ENCODE measurements at places on chromosomes 3 and 15.
A peak's percentile ranks its signal among the peaks of the same experiment; 100 is the strongest.

DNA sequence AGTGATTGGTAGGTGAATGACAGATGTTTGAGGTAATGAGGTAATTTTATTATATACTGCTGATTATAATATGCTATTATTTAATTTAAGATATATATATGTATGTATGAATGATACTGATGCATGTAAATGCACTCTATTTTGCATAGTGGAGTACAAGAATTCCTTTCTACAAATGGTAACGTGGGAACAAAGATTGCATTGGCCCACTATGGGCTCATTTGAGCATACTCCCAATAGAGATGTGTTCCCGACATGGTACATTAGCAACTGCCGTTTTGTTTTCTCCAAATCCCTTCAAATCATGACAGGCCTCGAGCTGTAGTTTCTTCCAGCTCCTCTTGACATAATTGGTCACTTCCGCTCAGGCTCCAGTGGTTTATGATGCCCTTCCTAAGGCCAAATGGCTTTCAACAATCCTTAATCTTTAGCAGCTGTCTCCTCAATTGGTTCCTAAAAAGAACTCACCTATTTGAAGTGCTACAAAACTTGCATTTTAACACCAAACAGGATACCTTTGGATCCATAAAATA, 266.1 kb downstream of the ADAMTSL3 start:
- no peak for DNase-seq

GRCh38 chr3:172622916-172623700, 87.8 kb downstream of the NCEH1 start:
- peak; percentile 8 for DNase-seq

GRCh38 chr3:168156479-168156878, 60.8 kb upstream of the GOLIM4 start:
- DNase-seq: no peak

DNA sequence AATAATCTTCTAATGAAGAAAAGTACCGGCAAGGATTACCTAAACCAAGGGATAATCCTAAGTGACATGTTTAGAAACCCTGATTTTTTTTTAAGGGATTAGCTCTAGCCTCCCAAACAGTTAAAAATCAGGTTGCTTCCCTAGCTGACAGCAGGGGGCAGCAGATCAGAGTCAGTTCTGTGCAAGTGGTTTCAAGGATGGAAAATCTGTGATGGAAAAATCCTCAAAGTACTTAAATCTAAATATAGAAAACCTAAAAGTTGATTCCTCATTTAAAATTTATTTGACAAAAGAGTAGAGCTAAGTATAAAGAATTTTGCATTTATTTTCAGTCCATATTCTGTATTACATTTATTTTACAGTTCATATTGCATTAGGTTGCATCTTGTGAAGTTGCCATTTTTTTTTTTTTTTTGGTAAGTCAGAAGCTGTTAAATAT, 107.6 kb downstream of the PEX5L start:
- peak; percentile 13 for DNase-seq

GRCh38 chr15:55403531-55403930, 4.6 kb downstream of the CCPG1 start:
- no peak for DNase-seq

- no peak for DNase-seq
Measured at GRCh38 chr3:187913617-187914033, 168.4 kb upstream of the BCL6 start.

DNA sequence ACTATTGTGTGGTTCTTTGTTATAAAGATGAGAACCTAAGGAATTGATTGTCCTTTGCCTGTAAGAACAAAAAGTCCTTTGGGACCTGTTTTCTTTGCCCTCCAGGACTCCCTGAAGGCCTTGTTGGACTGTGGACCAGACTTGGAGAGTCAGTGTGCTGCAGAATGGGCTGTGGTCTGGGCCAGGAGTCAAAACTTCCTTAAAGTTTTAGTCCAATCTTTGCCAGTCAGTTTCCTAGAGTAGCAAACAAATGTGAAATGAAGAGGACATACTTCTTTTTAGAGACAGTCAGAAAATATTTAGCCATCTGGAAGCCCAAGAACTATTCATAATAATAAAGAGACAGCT, 45.4 kb downstream of the PDE8A start:
- no peak for DNase-seq

- DNase-seq: peak; percentile 67
Measured at GRCh38 chr3:51974963-51975851, at the start of gene ABHD14A. TSS of gene ABHD14A (plus strand) at chr3:51975064. CDS start at chr3:51975136, 72 bp downstream.

DNA sequence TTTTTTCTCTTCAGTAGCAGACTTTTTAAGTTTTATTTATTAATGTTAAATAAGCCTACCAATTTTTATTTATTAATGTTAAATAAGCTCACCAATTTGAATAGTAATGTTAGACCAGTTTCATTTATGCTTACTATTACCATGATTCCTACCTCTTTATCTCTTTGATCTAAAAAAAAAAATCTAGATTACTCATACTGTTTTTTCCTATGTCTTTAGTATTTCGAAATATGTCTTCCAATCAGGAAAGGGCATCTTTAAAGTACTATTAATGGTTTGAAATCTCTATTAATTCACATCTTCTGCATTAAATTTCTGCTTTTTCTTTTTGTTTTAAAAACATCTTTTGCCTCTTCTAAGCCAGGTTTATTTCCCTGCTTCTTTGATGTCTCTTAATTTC, 27.5 kb upstream of the MAPKBP1 start:
- no peak for DNase-seq

GRCh38 chr3:120203621-120204020, 81.4 kb downstream of the GPR156 start:
- no peak for DNase-seq

- DNase-seq: no peak
Measured at GRCh38 chr3:134406331-134407238, 32.3 kb upstream of the AMOTL2 start.

GRCh38 chr3:166263460-166263859, 426.2 kb upstream of the BCHE start:
- DNase-seq: no peak

DNA sequence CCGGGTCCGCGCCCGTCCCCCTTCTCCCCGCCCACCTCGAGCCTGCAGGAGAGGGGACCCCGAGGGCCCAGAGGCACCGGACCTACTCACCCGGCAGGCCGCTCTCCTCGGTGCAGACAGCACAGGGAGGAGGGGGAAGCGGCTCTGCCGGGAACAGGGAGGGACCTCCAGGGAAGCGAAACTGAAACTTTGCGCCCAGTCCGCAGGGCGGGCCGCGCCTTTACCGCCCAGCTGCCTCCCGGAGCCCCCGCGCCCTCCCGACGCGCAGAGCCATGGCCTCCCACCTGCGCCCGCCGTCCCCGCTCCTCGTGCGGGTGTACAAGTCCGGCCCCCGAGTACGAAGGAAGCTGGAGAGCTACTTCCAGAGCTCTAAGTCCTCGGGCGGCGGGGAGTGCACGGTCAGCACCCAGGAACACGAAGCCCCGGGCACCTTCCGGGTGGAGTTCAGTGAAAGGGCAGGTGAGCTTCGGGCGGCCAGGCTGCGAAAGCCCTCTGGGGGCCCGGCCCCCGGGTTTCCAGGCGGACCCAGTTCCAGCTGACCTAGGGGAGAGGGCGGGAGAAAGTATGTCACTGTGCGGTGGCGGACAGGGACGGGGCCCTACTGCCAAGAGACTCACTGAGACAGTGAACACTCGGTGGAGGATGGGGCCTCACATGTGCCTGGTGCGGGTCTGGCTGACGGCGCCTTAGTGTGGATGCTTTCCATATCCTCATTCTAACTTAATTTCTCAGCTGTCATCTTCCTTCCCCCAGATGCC, at the start of the genes DTX3L and PARP9:
TSS of gene DTX3L (plus strand) at position 184 of the 758 bp plus-strand sequence. CDS start at position 273, 89 bp downstream.
TSS of gene PARP9 (minus strand) at position 146 of the 758 bp plus-strand sequence. CDS start 4,680 bp downstream, outside the sequence.
- peak; percentile 86 for DNase-seq

- no peak for DNase-seq
Measured at GRCh38 chr3:58044691-58045483, 36.7 kb downstream of the FLNB start.

DNA sequence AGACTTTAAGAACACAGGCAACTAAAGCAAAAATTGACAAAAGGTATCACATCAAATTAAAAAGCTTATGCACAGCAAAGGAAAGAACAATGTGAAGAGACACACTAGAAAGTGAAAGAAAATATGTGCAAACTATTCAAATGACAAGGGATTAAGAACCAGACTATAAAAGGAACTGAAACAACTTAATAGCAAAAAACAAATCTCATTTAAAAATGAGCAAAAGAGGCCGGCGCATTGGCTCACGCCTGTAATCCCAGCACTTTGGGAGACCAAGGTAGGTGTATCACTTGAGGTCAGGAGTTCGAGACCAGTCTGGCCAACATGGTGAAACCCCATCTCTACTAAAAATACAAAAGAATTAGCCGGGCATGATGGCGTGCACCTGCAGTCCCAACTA, 14.4 kb downstream of the NGLY1 start:
- no peak for DNase-seq

- no peak for DNase-seq
Measured at GRCh38 chr15:77742570-77742969, 109.9 kb upstream of the LINGO1 start.

DNA sequence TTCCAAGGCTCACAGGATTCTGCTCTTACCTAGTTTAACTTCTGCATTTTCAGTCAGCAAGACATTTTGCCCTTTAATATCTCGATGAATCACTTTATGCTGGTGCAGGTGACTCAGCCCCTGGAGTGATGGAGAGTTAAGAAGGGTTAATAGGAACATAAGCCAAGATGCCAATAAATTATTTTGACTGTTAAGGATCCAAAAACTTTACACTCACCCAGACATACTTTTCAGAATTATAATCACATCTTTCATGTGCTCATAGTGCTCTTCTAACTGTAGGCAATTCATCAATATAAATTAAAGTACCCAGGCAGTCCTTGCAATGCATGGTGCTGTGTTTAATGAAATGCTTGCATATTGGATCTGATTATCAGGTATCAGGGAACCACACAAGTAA, 164.1 kb upstream of the SLC2A2 start:
- no peak for DNase-seq

DNA sequence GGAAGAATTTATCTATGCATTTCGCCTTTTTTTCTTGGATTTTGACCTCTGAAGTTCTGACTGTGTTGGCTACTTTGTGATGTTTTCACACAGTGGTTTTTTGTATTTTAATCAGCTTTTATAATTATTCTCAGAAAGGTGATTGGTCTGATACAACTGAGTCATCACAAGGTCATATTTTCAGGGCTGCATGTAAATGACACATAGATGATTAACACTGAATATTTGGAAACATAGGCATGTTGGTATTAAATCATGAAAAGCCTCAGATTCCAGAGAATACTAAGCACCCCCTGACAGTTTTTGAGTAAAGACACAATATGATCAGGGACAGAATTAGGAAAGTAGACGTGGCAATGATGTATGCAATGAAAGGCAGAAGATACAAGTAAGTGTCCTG, 175.5 kb upstream of the SLCO3A1 start:
- DNase-seq: no peak

GRCh38 chr3:116591236-116591635, 118.3 kb upstream of the TUSC7 start:
- no peak for DNase-seq

- peak; percentile 29 for DNase-seq
Measured at GRCh38 chr15:41483115-41483514, 10.6 kb upstream of the ITPKA start.

DNA sequence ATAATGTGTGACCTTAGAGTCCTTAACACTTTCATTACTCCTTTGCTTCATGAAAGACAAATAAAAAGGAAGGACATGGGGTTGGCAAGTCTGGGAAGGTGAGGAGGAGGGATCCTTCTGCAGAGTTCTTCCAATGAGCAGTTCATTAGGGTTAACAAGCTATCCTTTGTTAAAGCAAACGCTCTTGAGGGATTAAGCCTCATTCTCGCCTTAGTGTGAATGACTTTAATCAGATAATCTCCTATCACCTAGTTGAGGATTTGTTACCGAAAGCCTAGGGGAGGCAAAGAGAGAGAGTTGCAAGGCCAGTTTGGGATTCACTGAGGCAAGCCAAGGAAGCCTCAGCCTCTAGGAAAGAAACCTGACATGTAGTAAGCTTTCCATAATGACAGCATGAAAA, 7.4 kb upstream of the MBNL1 start:
- DNase-seq: no peak

DNA sequence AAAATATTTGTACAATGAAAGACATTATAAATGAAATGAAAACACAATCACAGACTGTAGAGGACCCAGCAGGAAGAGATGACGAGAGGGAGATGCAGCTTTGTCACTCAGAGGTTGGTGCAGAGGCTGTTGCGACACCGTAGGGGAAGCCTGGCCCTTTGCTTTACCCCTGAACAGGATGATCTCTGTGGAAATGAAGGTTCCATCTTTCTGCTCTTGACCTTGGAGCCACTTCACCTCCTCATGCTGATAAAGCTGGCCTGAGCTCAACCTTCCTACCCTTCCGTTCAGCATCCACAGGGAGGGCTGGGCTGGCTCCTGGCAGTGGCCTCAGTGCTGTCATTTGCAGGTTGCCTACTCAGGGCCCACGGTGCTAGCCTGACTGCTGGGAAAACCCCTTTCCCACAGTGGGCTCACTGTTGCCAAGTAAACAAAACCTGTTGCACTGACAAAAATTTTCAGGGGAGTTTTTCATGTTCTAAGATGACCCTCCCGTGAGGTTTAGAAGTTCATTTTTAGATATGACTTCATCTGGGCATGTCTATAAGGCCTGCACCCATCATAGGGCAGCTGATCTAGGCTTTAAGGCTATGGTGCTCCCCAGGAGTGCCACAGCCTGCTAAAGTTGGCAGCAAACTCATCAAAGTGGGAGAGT, 3.0 kb upstream of the CD80 start:
- no peak for DNase-seq

GRCh38 chr3:52268036-52268435, 10.4 kb downstream of the WDR82 start:
- no peak for DNase-seq

DNA sequence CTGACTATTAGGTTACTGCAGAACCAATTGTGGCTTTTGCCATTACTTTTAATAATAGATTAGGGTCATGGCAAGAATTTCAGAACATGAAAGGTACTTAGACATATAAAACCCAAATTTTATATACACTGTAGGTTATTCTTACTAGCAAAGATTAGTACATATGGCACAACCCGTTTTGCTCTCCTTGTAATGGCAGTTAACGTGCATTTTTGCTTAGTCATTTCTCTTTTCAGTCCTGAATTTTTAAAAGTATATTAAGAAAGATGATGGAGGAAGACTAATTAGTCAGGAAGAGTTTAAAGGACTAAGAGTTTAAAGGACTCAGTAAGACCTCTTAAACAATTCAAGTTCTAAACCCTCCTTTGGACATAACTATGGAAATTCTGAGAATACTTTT, 114.0 kb downstream of the PEAK1 start:
- no peak for DNase-seq

DNA sequence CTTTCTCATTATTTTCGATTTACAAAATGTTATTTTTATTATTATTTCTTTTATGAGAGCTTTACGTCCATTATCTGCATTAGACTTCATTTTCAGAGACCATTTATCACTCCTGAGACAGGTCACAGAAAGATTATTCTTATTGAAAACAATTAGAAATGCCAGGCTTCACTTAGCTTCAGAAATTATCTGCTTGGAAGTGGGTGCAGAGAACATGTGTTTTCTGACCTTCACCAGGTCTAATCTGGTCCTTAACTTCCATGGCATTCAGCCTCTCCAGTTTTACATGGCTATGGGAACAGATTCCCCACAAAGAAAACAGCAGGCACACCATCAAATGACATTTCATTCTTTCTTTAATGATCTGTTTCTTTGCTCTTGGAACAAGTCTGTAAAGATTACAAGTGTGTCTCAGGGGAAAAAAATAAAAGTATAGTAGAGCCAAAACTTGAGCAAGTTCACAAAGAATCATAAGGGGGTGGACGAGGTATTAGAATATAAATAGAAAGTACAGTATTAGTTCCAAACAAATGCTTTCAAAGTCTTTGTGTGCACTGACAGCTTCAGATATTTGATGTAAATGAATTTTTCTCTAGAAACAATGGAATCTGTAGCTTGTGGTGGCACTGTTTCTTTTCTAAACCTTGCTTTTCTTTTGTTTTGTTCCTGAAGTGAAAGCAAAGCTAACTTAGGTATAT, 294.2 kb upstream of the MEIS2 start:
- DNase-seq: no peak
